ENCODE measurements at places on chromosomes 16 and 17. TPM values are rescaled to one million over a fixed set of nuclear protein-coding genes. Genes with fewer than 3 reads are reported as not detected.

DNA sequence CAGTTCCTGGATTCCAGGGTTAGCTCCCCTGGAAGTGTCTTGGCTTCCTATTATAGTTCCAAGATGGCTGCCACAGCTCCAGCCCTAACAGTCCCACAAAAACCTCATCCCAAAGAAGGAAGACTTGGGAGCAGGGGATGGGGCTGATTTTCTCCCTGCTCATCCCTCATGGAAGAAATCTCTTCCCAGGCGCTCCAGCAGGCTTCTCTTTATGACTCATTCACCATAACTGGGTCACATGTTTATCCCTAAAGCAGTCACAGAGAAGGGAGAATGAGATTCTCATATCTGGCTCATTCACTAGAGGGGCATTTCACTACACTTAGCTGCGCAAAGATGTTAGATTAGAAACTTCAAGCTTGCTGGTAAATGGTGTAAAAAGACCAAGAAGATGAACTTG is 206.5 kb upstream of the IRX3 start:
- DNase-seq: no peak

The BCL6B gene
- total RNA-seq: not detected

DNA sequence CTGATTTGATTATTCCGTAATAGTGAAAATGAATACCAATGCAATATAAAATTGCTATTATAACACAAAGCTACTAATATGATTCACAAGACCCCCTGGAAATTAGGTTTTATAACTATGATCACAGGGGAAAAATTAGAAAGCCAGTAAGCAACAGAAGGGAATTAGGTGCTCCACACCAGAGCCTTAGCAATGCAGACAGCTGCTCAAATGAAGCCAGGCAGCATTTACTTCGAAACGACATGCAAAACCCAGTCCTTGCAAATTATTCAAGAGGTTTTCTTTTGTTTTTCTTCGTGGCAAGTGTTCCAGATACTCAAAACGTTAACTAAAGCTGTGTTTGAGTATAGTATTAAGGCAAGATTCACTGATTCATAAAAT is 47.9 kb downstream of the TOX3 start:
- no peak for DNase-seq

GRCh38 chr16:81600275-81600674 is 155.7 kb downstream of the CMIP start:
- DNase-seq: peak; percentile 41

DNA sequence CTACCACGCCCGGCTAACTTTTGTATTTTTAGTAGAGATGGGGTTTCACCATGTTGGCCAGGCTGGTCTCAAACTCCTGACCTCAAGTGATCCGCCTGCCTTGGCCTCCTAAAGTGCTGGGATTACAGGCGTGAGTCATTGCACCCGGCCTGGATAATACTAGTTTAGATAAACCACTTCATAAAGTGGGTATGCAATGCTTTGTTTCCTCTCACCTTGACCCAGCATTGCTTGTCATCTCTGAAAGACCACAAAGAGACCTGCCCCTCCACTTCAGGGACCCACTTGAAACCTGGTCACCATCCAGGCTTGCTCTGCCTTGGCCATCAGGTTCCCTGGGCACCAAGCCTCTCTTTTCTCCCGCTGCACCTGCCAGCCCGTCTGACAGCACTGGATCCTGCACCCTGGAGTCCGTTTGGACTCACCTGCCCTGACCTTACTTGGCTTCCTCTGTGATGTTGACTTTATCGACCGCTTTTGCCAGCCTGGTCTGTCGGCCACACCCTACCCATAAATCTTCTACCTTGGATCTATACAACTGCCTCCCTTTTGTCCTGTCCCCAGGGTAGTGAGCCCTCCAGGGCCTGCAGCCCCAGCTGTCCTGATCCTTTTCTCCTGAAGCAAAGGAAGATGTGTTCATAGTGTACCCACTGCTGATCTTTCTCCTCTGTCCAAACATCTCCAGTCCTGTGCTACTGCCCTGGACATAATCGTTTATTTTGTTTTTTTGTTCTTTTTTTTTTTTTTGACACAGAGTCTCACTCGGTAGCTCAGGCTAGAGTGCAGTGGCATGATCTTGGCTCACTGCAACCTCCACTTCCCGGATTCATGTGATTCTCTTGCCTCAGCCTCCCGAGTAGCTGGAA is 12.7 kb upstream of the ZG16 start:
- no peak for DNase-seq

The PLA2G10 gene
- 0.22 TPM for total RNA-seq

DNA sequence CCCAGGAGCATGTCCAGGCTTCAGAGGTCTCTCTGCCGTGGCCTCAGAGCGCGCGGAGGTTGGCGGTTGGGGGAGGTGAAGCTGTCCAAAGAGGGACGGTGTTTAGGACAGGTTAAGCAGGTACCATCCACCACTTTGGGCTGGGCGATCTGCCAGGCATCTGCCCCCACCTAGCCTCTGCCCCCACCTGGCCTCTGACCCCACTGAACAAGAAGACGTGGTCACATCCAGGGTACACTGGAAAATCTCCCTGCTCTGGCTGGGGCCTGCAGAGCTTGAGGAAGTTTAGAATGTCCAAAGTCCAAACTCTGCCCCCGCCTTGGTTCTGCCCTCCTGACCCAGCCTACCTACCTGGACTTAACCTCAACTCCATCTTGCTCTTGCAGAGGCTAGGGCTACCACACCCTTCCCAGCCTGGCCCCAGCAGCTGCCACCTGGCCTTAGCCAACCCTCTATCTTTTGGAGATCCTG is 1.6 kb downstream of the ITGA3 start:
- DNase-seq: no peak

GRCh38 chr17:32206861-32207260 is 58.8 kb upstream of the RHBDL3 start:
- no peak for DNase-seq

GRCh38 chr16:74998481-74999218 is at the start of gene ZNRF1:
Gene ZNRF1, plus strand, starts transcription at chr16:74999024. Its CDS starts 648 bp downstream, at chr16:74999672.
- DNase-seq: no peak

DNA sequence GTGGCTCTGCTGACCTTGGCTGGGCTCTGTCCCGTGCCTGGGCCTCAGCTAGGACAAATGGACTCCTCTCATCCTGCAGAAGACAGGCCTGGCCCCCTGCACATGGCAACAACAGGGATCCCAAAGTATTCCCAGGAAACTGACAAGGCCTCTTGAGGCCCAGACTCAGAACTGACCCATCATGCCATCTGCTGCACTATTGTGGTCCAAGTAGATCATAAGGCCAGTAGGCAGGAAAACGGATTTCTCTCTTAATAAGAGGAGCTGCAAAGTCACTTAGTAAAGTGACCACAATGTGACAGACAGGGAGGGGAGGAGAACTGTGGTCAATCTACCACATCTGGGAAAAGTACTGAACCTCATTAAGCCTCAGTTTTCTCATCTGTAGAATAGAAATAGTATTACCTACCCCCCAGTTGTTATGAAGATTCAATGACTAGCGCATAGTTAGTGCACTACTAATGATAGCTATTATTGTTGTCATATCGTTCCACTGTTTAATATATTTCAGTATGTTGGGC is 62.1 kb upstream of the TNRC6A start:
- DNase-seq: no peak

GRCh38 chr17:732902-733720 is 715 bp downstream of the TLCD3A start:
- DNase-seq: no peak

- peak; percentile 22 for DNase-seq
These were observed 136.0 kb upstream of the C17orf78 start for GRCh38 chr17:37239690-37240334.

The CDH1 gene
- 56.8 TPM for total RNA-seq

DNA sequence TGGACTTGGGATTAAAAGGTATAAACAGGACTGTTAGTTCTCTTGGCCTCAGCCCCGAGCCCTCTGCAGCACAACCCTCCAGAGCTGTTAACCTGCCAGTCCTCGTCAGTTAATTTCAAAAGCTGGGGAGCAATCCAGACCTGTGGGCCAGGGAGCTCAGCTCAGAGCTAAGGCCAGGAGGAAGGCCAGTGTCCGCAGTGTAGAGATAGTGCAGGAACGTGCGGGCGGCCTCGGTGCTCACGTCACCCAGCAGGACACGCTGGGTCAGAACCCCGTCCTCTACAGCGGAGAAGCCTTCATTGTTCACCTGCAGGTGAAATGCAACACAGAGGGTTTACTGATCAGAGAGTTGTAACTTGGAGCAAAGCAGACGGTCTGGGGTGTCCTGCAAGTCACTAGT is 15.4 kb upstream of the NLRC3 start:
- DNase-seq: no peak

- no peak for DNase-seq
These were observed 105.4 kb downstream of the FTO start for GRCh38 chr16:53809088-53809932.

DNA sequence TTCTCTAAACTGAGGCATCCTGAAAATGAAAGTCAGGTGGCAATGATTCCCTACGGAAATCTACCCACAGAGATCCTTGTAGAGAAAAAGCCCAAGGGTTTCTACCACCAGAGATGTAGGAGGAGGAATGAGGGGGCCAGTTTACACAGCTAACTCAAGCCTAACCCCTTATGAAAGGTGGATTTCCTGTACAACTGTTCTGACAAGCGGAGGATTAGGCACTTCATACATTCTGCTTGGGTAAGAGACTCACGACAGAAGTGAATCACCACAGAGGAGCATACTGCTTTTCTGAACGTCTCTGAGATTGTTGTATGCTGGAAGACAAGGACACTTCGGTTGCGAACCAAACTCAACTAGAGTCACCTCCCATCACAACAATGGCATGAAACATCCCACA is 72.7 kb downstream of the SMG6 start:
- DNase-seq: no peak

- no peak for DNase-seq
These were observed at the start of gene KSR1 for GRCh38 chr17:27455914-27456680. Gene KSR1, plus strand, starts transcription at chr17:27456448. Its CDS starts 196 bp downstream, at chr17:27456644.

The CA7 gene
- total RNA-seq: not detected

The PARD6A gene
- 15.9 TPM for total RNA-seq

The KRTAP16-1 gene
- total RNA-seq: not detected

- no peak for DNase-seq
These were observed 762.1 kb upstream of the RBFOX1 start for GRCh38 chr16:6570530-6570929.

The RHBDF2 gene
- 101 TPM for total RNA-seq

DNA sequence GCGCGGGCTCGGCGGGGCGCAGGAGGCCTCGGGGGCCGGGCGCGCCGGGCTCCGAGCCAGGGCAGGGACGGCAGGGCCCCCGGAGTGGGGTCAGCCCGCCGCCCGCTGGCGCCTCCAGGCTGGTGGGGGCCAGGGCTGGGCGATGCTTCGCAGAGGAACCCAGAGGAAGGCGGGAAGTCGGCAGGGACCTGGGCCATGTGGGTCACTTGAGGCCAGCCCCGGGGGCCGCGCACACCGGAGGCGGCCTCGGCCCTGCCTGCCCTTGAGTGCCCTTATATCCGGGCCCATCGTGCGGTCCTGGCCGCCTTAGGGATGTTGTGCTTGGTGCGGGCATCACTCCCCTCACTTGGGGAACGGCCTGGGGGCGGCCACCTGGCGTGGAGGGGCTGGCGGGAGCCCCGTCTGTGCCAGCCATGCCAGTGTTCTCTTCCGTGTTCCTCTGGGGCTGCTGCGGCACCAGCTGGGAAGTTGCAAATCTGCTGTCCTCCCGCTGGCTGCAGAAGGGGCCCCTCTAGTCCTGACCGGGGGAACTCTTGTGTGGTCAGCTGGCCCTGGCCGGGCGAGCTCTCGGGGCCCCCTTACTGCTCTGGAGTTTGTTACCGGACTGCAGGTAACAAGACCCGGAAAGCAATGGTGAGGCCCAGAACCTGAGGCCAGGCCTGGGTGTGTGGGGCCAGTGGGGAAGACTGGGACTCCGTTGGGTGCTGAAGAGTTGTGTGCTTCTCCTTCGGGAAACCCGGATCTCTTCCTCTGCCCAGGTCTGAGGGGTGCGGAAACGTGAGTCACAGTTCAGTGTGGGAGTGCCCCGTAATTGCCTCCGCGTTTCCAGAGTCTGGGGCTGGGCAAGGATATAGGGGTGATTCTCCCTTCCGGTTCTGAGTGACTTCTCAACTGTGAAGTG is 849 bp downstream of the CAPN15 start:
- DNase-seq: no peak

- DNase-seq: no peak
These were observed 18.2 kb downstream of the CES5A start for GRCh38 chr16:55856950-55857349.

The LGALS9B gene
- not detected for total RNA-seq

GRCh38 chr17:41171886-41172285 is 3.9 kb upstream of the KRTAP4-3 start:
- no peak for DNase-seq

The TRPV2 gene
- 28.4 TPM for total RNA-seq

GRCh38 chr17:14792746-14793145 is 472.4 kb downstream of the PMP22 start:
- DNase-seq: no peak

The TBC1D3H gene
- not detected for total RNA-seq

The KRT32 gene
- not detected for total RNA-seq

The CNTNAP4 gene
- not detected for total RNA-seq

Data from epithelial cell of proximal tubule (primary cell).